ENCODE measurements at places on chromosomes 1 and 21.

DNA sequence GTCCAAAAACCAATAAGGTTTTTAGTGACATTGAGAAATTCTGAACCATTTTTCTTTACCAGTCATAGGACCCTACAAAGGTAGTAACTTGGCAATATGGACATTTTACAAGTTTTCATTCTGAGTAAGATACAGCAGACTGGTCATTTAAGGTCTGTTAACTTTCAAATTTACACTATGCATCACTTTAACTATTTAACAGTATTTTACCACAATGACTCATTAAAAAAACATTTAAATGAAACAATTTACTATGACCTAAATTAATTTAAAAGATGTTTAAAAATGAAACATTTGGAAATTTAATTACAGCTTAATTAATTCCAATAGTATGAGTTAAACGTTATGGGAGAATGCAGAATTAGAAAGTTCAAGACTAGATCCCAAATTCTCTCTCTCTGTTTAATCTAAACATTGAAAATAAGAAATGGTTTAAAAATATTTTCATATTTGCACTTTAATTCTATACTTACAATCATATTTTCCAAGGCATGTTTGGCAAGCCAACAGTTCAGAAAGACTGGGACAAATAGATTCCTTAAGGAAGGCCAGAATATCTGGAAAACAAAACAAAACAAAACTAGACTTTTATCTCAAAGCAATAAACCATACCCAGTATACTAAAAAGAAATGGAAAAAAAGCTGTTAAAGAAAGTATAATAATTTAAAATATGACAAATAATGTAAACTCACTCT is 140.9 kb downstream of the KCNT2 start:
- no peak for DNase-seq

DNA sequence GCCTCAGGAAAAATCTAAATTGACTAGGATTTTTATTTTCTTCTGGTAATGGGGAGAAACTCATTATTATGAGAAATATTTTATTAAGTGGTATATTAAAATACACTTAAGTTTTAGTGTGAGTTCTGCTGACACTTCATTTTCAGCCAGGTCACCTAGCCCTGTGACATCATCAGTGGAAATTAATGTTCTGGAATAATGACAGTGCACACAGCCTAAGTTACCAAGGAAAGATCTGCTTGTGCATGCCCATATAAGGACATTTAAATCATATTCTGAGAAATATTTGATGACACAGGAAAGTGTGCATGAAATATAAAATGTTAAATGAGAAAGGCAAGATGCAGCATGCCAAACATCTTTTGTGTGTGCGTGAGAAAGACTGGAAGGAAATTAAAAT is 102.0 kb downstream of the KIF14 start:
- no peak for DNase-seq

DNA sequence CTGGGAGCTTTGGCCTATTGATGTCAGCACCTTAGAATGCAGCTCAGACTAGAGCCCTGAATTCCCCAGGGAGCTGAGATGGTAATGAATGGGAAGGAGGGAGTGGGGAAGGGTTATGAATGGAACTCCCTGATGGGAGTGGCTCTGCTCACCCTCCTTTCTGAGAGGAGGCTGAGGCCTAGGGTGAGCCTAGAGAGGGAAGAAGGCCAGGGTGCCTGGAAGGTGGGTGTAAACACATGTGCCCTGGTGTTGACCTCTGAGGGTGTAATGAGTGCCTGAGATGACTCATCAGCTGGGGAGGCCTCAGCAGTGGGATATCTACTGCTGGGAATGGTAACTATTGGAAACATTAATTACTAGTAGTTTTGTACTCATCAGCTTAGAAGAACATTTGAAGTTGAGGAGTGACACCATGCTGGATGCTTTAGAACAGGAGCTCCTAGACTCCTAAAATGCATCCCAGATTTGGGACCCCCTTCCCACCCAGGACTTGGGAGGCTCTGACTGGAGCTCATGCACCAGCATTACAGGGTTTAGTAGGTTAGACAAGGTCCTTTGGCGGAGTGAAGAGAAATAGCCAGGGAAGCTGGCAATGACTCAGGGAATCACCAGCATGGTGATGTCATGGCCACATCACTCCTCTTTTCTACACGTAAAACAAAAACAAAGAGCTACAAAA is 16.0 kb upstream of the PIGV start:
- no peak for DNase-seq

DNA sequence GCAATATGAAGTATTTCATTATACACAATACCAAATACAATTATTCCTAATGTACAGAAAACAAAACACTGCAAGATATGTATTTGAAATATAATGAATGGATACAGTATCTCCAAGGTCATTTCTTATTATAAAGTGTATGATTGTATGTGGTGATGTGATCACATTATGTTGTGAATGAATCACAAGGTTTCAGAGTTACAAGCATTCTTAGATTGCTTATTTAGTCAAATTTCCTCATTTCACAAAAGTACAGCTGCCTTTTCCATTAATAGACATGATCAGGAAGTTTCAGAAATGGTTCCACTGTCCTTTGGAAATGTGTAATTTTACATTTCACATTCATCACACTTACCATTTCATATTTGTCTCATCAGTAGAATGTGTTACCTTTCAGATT is 28.3 kb upstream of the NEK7 start:
- no peak for DNase-seq

DNA sequence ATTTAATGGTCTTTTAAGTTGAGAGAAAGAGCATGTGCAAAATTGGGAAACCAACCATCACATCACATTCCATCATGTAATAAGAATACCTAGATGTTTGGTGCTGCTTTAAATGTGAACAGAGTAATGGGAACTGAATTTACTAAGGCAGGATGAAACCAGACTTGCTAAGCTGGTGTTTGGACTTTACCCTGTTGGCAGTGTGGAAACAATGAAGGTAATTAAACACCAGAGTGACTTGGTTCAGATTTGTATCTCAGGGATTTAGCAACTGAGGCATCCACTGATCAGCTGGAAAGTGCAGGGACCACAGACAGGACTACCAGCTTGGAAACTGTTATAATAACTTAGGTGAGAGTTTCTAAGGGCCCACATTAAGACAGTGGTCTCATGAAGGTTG is 263.4 kb downstream of the OLFM3 start:
- no peak for DNase-seq

DNA sequence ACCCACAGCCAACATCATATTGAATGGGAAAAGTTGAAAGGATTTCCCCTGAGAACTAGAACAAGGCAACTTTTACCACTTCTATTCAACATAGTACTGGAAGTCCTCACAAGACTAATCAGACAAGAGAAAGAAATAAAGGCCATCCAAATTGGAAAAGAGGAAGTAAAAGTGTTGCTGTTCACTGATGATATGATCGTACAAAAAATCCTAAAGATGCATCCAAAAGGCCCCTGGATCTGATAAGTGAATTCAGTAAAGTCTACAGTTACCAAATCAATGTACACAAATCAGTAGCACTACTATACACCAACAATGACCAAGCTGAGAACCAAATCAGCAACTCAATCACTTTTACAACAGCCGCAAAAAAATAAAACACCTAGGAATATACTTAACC is 28.3 kb downstream of the RAB3GAP2 start:
- no peak for DNase-seq

Data from GM12892 (cell line).